ENCODE measurements at places on chromosomes 1 and 21. TPM values are rescaled to one million over a fixed set of nuclear protein-coding genes. Genes with fewer than 3 reads are reported as not detected.

Gene KRTAP12-2
- total RNA-seq = not detected

- peak; percentile 88 for DNase-seq
Observed at GRCh38 chr1:25430073-25430966, at the start of gene MACO1. Gene MACO1, plus strand, starts transcription at chr1:25430897. Its CDS starts 202 bp downstream, at chr1:25431099.

GRCh38 chr1:108151548-108151947, 48.6 kb downstream of the SLC25A24 start:
- DNase-seq = no peak

Gene FMO4
- total RNA-seq = 1.1 TPM

All from astrocyte (in vitro differentiated cells and primary cell).